HT-29 (cell line): ENCODE measurements at places on chromosomes 11 and 22. TPM values are rescaled to one million over a fixed set of nuclear protein-coding genes. Genes with fewer than 3 reads are reported as not detected.

OR8D4 gene
- total RNA-seq = not detected in 2 replicates

FAM227A gene
- total RNA-seq = 1.5 and 2.7 TPM in 2 replicates

GRCh38 chr22:41947424-41948080, 600 bp upstream of the CENPM start:
- DNase-seq = no peak

- peak; percentile 23 for DNase-seq
These were observed 1.7 kb upstream of the RASSF10 start for GRCh38 chr11:13007182-13008060.

GRCh38 chr11:132589791-132590190, 942.5 kb downstream of the OPCML start:
- no peak for DNase-seq

LDLRAD3 gene
- total RNA-seq = 1.1 and 3.3 TPM in 2 replicates

DNA sequence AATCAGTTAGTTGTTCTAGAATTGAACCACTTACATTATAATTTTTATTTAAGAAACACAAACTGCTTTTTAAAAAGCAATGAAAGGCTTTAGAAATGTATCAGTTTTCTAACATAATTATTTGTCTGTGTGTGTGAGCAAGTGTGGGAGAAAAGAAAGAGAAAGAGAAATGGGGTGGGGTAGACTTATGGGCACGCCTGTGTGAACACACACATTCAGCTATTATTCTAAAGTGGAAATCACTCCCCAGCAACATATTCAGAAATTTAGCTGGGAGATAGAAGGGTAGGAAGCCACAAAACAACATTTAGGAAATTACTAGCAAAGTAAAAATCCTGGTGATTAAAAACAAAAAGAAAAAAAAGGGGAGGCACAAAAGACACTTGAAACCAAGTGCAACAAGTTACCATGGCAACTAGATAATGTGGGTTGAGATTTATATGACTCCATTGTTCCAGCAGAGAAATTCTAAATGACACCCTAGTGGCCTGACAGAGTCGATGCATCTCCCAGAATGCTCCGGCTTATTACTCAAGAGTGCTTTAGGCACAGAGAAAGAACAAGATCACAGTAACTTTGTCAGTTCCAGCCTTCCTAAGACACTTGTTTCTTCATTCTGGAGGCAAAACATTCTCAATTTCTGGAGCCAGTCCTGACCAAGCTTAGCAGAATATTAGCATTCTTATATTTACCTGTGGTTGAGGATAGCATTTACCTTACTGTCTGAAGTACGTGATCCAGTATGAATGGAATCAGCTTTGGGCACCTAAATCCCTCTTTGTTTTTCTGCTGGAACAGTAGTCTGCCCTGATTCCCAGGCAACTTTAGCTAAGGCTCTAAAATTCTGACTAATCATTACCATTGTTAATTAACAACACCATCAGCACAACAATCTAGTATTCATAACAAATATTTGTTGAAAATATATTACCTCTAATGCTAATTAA, 444.4 kb downstream of the DLG2 start:
- DNase-seq = peak; percentile 62

CYP2D6 gene
- 2.6 and 2.8 TPM in 2 replicates for total RNA-seq

GRCh38 chr22:43326331-43327156, 16.6 kb downstream of the SCUBE1 start:
- DNase-seq = no peak

OR51B2 gene
- not detected in 2 replicates for total RNA-seq

GRCh38 chr22:38745676-38746460, 9.9 kb downstream of the SUN2 start:
- no peak for DNase-seq
